ENCODE measurements at places on chromosomes 3 and 15. TPM values are rescaled to one million over a fixed set of nuclear protein-coding genes. Genes with fewer than 3 reads are reported as not detected.

BCHE gene
- total RNA-seq: not detected

- no peaks in the 10 kb centered on the region for H3K27me3 ChIP-seq
- H3K36me3 ChIP-seq: no peaks in the 10 kb centered on the region
- no peak overlapping the region for H3K27ac ChIP-seq
- no peak for DNase-seq
These were observed 467.1 kb upstream of the EPHA6 start for GRCh38 chr3:96347289-96347688.

C3orf20 gene
- total RNA-seq: 0.82 TPM

- no peak overlapping the region for H3K4me3 ChIP-seq
- H3K4me1 ChIP-seq: no peaks in the 10 kb centered on the region
- no peaks in the 10 kb centered on the region for H3K36me3 ChIP-seq
- no peaks in the 10 kb centered on the region for H3K27me3 ChIP-seq
- no peak overlapping the region for H3K27ac ChIP-seq
These were observed 126.3 kb upstream of the PLAAT1 start for GRCh38 chr3:193114431-193115340.

SAMMSON gene
- not detected for total RNA-seq

CYP8B1 gene
- not detected for total RNA-seq

ITPKA gene
- not detected for total RNA-seq

DNA sequence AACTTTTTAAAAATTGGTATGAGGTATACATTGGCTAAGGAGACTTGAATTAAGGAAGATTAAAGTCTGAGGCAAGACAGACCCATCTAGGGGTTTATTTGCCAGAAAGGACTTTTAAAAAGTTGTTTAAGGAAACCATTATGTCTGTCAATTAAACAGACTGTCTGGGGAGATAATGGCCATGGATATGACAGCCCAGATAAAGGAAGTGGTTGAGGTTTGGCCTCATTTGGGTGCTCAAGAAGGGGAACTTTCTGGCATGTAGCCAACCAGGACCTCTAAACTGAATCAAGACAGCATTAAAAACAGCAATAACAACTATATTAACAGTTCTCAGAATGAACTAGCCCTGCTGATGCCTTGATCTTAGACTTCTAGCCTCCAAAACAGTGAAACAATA is 9.9 kb upstream of the CD200R1L start:
- no peaks in the 10 kb centered on the region for H3K27me3 ChIP-seq
- H3K27ac ChIP-seq: peak overlapping the region; percentile 5
- no peak for DNase-seq
- H3K36me3 ChIP-seq: no peaks in the 10 kb centered on the region
- H3K4me1 ChIP-seq: peaks cover 12% of the 10 kb centered on the region
- no peak overlapping the region for H3K4me3 ChIP-seq

DNA sequence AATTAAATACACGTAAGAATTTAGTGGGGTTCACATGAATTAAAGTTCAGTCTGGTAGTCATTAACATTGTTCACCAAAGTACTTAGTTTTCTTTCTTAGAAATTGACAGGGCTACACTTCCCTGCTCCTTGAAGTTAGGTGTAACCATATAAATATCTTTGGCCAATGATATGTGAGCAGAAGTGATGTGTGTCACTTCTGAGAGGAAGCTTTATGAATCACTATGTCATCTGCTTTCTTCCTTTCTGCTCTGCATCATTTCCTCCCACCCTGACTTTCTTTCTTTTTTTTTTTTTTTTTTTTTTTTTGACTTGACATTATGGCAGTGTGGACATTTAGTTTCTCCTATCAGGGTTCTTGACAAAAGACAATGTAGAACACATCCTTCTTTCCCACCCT is 156.2 kb upstream of the COL8A1 start:
- H3K36me3 ChIP-seq: no peaks in the 10 kb centered on the region
- no peak overlapping the region for H3K4me3 ChIP-seq
- no peak for DNase-seq

DNA sequence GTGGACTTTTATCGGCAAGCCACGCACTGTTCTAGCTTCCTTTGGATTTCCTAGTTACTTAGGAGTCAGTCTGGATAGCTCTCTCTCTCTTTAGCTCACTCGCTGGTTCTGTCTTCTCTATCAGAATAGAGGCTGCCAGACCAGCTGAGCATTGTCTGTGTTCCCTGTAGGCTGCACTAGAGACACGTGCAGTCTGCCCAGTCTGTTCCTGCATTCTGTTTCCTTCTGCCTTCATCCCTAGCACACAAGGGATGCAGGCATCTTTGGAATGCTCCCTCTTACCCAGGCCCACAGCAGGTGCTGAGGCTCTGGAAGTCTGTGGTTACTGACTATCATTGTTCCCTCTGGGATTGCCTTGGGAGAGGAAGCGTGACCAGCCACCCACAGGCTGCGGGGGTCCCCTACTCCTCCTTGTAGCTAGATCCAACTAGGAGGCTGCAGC is 322.8 kb downstream of the ZNF621 start:
- no peaks in the 10 kb centered on the region for H3K4me1 ChIP-seq
- no peak for DNase-seq
- no peak overlapping the region for H3K27ac ChIP-seq

TLR9 gene
- 1.6 TPM for total RNA-seq

TMCC1 gene
- total RNA-seq: 35.4 TPM

- no peak overlapping the region for H3K4me3 ChIP-seq
- H3K36me3 ChIP-seq: no peaks in the 10 kb centered on the region
- no peaks in the 10 kb centered on the region for H3K27me3 ChIP-seq
- H3K27ac ChIP-seq: peak overlapping the region; percentile 36
These were observed 67.9 kb upstream of the TMEM115 start for GRCh38 chr3:50427217-50427616.

GRCh38 chr3:125318167-125318865 is 56.8 kb downstream of the ZNF148 start:
- H3K36me3 ChIP-seq: peaks cover 17% of the 10 kb centered on the region
- no peak overlapping the region for H3K27ac ChIP-seq
- no peak overlapping the region for H3K4me3 ChIP-seq
- DNase-seq: no peak
- H3K27me3 ChIP-seq: no peaks in the 10 kb centered on the region

DNA sequence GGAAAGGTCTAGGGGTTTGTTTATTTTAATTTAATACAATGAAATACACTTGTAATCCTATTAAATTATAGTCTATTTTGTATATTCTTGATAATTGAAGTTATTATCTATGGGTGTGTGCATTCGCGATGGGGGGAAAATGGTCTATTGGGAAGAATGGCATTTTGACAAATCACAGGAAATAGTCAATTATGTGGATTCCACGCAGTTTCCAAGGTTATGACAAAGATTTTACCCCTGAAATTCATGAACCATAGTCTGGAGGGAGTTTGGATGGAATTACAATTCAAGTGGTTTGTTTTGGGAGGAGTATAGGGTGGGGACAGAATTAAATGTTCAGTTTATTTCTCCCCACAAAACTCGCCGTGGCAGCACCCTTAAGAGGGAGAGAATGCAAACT is 66.5 kb downstream of the RBMS3 start:
- no peak for DNase-seq
- H3K4me1 ChIP-seq: no peaks in the 10 kb centered on the region
- H3K27ac ChIP-seq: no peak overlapping the region
- H3K36me3 ChIP-seq: no peaks in the 10 kb centered on the region

TEX55 gene
- total RNA-seq: not detected

TMC3 gene
- not detected for total RNA-seq

- no peak overlapping the region for H3K27ac ChIP-seq
- no peaks in the 10 kb centered on the region for H3K36me3 ChIP-seq
- H3K4me1 ChIP-seq: peaks cover 3% of the 10 kb centered on the region
- no peaks in the 10 kb centered on the region for H3K27me3 ChIP-seq
- DNase-seq: no peak
These were observed 35.8 kb downstream of the MGLL start for GRCh38 chr3:127786353-127787070.

- no peak for DNase-seq
- no peak overlapping the region for H3K27ac ChIP-seq
- no peak overlapping the region for H3K4me3 ChIP-seq
- H3K36me3 ChIP-seq: no peaks in the 10 kb centered on the region
- peaks cover 8% of the 10 kb centered on the region for H3K27me3 ChIP-seq
- H3K4me1 ChIP-seq: no peaks in the 10 kb centered on the region
These were observed 11.6 kb upstream of the TMED3 start for GRCh38 chr15:79299126-79299840.

DNA sequence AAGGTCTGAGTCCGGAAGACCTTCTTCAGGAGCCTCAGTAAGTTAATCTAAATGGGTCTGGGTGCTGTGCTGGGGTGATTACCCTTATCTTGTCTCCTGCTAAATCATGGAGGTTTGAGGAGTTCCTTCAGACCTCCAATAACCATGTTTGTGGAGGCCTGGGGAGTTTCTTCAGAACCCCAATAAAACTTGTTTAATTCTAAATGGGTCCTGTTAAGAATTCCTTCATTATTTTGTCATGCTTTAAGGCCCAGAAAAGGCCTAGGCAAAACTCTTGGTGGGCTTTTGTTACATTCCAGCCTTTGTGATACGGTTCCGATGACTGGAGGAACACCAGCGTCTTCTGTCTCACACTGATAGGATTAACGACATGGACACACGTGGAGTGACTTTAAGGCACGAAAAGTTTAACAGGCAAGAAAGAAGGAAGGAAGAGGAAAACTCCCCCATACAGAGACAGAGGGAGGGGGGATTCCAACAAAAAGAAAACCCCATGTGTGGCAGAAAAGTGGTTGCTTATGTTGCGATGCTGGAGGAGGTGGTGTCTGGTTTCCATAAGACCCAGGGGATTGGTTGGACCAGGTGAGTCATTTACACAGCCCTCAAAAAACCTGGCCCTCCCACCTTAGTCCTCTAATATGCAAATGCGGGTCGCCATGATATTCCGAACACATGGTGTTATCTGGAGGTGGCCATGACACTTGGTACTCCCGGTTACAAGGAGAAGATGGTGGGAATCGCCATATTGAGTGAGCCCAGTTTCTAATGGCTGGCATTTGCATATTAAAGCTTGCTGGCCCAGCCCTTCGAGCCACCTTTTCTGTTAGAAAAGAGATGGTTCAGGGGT is 72.6 kb upstream of the MFGE8 start:
- H3K36me3 ChIP-seq: no peaks in the 10 kb centered on the region
- no peak overlapping the region for H3K4me3 ChIP-seq
- H3K27me3 ChIP-seq: peaks cover 10% of the 10 kb centered on the region
- H3K4me1 ChIP-seq: no peaks in the 10 kb centered on the region
- no peak for DNase-seq

- peak; percentile 42 for DNase-seq
- H3K4me1 ChIP-seq: peaks cover 73% of the 10 kb centered on the region
- H3K27me3 ChIP-seq: no peaks in the 10 kb centered on the region
- no peaks in the 10 kb centered on the region for H3K36me3 ChIP-seq
- H3K27ac ChIP-seq: peak overlapping the region; percentile 84
These were observed 36.7 kb downstream of the CMTM7 start for GRCh38 chr3:32428092-32429068.

AGBL1 gene
- total RNA-seq: not detected

GRCh38 chr3:53775018-53775417 is 71.2 kb downstream of the CHDH start:
- no peak for DNase-seq
- no peaks in the 10 kb centered on the region for H3K36me3 ChIP-seq
- H3K27ac ChIP-seq: no peak overlapping the region

- H3K36me3 ChIP-seq: no peaks in the 10 kb centered on the region
- H3K4me1 ChIP-seq: peaks cover 43% of the 10 kb centered on the region
- DNase-seq: no peak
- H3K27ac ChIP-seq: no peak overlapping the region
- H3K27me3 ChIP-seq: no peaks in the 10 kb centered on the region
- H3K4me3 ChIP-seq: no peak overlapping the region
These were observed 35.9 kb upstream of the TFRC start for GRCh38 chr3:196117809-196118208.

NR2E3 gene
- not detected for total RNA-seq
